HL-60 (cell line): ENCODE measurements at places on chromosomes 12 and 14.

GRCh38 chr12:4858386-4858785 is 51.3 kb upstream of the KCNA1 start:
- DNase-seq, result no peak

GRCh38 chr12:131323879-131324278 is 370.2 kb downstream of the ADGRD1 start:
- DNase-seq, result no peak

GRCh38 chr14:103730490-103731035 is 15.0 kb downstream of the ZFYVE21 start:
- DNase-seq, result no peak

GRCh38 chr12:97075161-97075933 is 168.3 kb downstream of the NEDD1 start:
- DNase-seq, result no peak

- no peak for DNase-seq
Observed at GRCh38 chr14:67508956-67509355, 20.4 kb upstream of the TMEM229B start.

- no peak for DNase-seq
Observed at GRCh38 chr12:29732191-29732590, 51.6 kb downstream of the TMTC1 start.

DNA sequence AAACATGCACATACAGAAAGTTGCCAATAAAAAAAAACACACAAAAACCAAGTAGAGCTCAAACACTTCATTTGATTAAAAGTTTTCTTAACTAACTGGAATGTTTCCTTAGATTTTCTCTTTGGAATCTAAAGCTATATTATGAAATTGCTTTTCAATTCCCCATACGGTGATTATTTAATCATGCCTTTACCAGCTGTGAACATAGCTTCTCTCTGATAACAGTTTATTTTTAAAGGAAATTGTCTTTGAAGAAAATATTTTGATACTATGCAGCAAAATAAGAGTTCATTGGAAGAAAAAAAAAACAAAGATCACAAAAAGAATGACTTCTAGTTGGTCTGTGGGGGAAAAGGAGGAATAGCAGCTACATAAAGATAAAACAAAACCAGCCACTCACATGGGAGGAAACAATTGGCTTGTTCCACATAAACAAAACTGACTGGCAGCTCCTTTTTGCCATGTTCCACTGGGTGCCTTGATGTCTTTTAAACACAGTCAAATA is 71.4 kb downstream of the BMP4 start:
- no peak for DNase-seq

GRCh38 chr12:46608431-46609272 is 217.1 kb downstream of the SLC38A4 start:
- no peak for DNase-seq

GRCh38 chr12:26800347-26800746 is 32.6 kb downstream of the ITPR2 start:
- DNase-seq, result no peak

GRCh38 chr14:22778084-22778483 is 11.6 kb downstream of the OXA1L start:
- no peak for DNase-seq

DNA sequence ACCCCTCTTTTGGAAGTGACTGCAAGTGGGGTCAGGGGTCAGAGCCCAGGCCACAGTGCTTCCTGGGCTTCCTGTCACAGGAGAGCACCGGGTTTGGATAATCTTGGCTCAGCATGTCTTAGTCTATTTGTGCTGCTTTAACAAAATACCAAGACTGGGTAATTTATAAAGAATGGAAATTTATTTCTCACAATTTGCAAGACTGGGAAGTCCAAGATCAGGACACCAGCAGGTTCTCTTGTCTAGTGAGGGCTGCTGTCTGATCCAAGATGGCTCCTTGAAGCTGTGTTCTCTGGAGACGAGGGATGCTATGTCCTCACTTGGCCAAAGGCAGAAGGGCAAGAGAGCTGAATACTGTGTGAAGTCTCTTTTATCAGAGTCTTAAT is 74.1 kb downstream of the RIN3 start:
- no peak for DNase-seq

- DNase-seq, result no peak
Observed at GRCh38 chr14:96352708-96353107, 10.4 kb downstream of the ATG2B start.
